Heart right ventricle (tissue), 16 donors: ENCODE measurements at places on chromosomes 16 and 17. TPM values are rescaled to one million over a fixed set of nuclear protein-coding genes. Genes with fewer than 3 reads are reported as not detected.

DNA sequence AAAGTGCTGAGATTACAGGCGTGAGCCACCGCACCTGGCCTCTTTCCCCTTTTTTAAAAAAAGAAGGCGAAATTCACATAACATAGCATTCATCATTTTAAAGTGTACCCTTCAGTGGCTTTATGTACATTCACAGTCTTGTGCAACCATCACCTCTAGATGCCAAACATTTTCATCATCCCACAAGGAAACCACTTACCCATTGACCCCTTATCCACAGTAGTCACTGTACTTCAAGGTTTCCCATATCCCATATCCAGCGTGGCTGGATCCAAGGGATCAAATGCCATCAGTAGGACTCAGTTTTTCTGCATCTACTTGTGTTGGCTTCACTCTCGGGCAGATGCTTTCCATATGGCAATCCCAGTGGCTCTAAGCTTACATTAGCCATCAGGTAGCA lies 50.3 kb downstream of the BMERB1 start:
- peaks cover 6% of the 10 kb centered on the region for H3K4me1 ChIP-seq
- no peak overlapping the region for H3K27ac ChIP-seq
- H3K4me3 ChIP-seq, result no peak overlapping the region
- no peak for DNase-seq
- no peaks in the 10 kb centered on the region for H3K36me3 ChIP-seq

Gene ZSCAN10
- total RNA-seq, result not detected

GRCh38 chr17:69246726-69247375 lies 18.2 kb upstream of the ABCA10 start:
- DNase-seq, result no peak
- H3K27ac ChIP-seq, result no peak overlapping the region
- no peaks in the 10 kb centered on the region for H3K27me3 ChIP-seq
- no peaks in the 10 kb centered on the region for H3K4me1 ChIP-seq

DNA sequence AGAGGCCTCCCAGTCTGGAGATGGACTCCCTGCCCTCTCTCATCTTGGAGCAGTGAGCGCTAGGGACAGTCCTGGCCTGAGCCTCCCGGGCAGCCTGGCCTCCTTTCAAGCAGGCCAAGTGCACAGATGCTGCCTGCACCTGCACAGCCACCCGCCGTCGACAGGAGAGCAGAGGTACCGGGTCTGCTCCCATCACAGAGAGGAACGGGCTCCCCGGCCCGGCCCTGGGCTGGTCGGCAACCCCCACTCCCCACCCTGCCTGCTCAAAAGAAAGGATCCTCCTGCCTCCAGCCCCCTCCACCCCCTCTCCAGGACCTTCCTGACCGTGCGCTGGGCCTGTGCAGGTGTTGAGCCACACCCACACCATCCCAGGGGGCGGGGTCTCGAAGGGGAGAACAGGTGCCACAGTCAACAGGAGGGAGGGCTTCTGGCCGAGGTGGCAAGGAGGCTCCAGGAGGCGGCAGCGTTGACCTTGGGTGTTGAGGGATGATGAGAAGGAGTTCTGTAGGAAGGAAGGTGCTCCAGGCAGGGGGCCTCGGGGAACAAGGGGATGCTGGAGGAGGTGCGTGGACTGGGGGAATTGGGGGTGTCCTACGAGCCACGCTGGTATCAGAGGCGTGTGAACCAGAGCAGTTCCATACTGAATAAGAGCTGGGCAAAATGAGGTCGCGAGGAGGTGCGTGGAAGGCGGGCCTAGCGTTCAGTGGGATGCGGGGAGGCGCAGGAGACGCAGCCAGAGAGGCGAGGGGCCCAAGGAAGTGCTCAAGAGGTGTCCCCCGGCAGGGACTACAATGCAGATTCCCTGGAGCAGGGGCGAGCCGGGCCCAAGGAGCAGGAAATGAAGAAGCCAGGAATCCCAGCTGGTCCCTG lies 967 bp upstream of the CDH15 start:
- H3K4me3 ChIP-seq, result no peak overlapping the region
- peaks cover 63% of the 10 kb centered on the region for H3K27me3 ChIP-seq
- peaks cover 10% of the 10 kb centered on the region for H3K4me1 ChIP-seq
- no peak overlapping the region for H3K27ac ChIP-seq
- no peak for DNase-seq
- no peaks in the 10 kb centered on the region for H3K36me3 ChIP-seq

GRCh38 chr16:19776147-19776546 lies 58.1 kb downstream of the IQCK start:
- H3K27me3 ChIP-seq, result no peaks in the 10 kb centered on the region
- peaks cover 17% of the 10 kb centered on the region for H3K4me1 ChIP-seq
- H3K36me3 ChIP-seq, result no peaks in the 10 kb centered on the region
- no peak overlapping the region for H3K27ac ChIP-seq
- DNase-seq, result no peak
- no peak overlapping the region for H3K4me3 ChIP-seq

DNA sequence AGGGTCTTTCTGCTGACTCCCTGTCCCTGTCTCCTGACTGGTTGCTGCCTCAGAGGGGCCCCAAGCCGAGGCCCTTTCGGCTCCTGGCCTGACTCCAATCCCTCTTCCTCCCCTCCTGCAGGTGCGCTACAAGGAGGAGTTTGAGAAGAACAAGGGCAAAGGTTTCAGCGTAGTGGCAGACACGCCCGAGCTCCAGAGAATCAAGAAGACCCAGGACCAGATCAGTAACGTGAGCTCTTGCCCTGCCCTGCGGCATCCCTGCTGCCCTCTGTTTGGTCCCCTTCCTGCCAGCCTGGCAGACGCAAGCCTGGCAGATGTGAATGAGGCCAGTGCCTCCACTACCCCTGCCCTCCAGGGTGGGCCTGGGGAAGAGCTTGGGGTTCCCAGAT lies 27.1 kb upstream of the LASP1NB start:
- no peaks in the 10 kb centered on the region for H3K27me3 ChIP-seq
- H3K4me1 ChIP-seq, result peaks cover 91% of the 10 kb centered on the region
- H3K36me3 ChIP-seq, result no peaks in the 10 kb centered on the region
- peak overlapping the region; percentile 13 for H3K4me3 ChIP-seq
- H3K27ac ChIP-seq, result peak overlapping the region; percentile 66

DNA sequence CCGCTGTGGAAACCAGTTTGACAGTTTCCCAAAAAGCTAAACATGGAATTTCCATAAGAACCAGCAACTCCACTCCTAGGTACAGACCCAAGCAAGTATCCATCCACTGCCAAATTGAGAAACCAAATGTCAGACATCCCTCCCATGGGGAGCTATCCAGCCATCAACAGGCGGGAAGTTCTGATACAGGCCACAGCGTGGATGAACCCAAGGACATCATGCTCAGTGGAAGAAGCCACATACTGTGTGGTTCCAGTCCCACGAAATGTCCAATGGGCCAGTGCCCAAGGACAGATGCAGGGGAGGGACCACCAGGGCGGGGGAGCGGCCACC lies 12.6 kb upstream of the BAIAP2 start:
- no peak overlapping the region for H3K4me3 ChIP-seq
- peaks cover 40% of the 10 kb centered on the region for H3K4me1 ChIP-seq
- no peaks in the 10 kb centered on the region for H3K36me3 ChIP-seq
- H3K27me3 ChIP-seq, result peaks cover 12% of the 10 kb centered on the region
- H3K27ac ChIP-seq, result no peak overlapping the region

Gene ZP2
- not detected for total RNA-seq

Gene ATP2C2
- not detected for total RNA-seq

Gene SLC12A3
- total RNA-seq, result not detected

GRCh38 chr17:47180337-47180736 lies 8.8 kb downstream of the CDC27 start:
- no peaks in the 10 kb centered on the region for H3K36me3 ChIP-seq
- no peak overlapping the region for H3K27ac ChIP-seq
- H3K27me3 ChIP-seq, result no peaks in the 10 kb centered on the region
- H3K4me1 ChIP-seq, result peaks cover 9% of the 10 kb centered on the region
- DNase-seq, result no peak
- H3K4me3 ChIP-seq, result no peak overlapping the region

DNA sequence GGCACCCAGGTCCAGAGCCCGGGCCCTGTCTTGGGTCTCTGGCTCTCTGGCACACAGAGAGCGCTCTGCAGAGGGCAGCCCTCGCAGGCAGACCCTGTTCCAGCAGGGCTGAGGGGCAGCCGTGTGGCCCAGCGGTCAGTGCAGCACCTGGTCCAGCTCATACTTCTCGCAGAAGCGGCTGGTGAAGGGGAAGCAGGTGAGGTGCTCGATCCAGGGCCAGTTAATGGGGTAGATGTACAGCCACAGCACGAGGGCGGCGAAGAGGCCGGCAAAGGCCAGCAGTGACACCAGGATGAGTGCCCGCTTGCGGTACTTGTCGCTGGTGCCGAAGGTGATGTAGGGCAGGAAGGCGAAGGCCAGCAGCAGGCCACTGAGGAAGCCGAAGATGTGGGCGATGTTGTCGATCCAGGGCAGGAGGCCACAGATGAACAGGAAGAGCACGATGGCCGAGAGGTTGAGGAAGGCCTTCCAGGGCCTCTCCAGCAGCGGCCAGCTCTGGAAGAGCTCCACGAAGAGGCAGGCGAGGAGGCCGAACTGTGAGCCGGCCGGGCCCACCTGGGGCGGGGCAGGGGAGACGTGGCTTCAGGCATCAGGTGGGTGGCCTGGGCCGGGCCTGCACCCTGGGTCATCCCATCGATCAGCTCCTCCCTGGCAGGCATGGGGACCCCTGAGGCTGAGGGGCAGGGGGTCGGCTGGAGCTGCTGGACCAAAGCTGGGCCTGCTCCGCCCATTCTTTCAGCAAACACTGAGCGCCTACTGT lies 4.3 kb downstream of the AANAT start:
- no peak for DNase-seq
- H3K36me3 ChIP-seq, result peaks cover 69% of the 10 kb centered on the region
- H3K4me3 ChIP-seq, result no peak overlapping the region
- no peaks in the 10 kb centered on the region for H3K27me3 ChIP-seq

DNA sequence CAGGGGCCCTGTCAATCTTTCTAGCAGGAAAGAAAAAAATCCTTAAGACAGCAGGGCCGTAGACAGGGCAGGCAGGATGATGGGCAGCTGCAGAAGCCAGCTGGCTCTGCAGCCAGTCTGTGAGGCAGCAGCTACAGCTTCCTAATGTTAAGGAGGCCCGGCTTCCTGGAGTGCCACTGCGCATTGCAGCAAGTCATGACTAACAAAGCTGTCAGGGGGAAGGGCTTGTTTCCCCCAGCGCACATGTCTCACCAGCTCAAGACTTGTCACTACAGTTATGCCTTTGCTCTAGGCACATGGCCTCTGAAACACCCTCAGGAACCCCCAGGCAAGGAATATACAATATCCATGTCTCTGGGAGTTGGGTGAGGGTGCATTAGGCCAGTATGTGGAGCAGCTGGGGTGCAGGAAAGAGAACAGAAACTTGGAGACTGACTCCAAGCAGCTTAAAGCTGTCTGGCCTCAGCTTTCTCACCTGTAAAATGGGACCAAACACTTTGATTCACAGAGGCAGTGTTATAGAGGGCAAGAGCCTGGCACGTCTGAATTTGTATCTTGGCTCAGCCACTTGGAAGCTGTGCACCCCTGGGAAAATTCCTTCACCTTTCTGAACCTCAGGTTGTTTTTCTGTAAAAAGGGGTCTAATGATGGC lies 220.0 kb downstream of the HAPSTR1 start:
- no peaks in the 10 kb centered on the region for H3K27me3 ChIP-seq
- H3K4me1 ChIP-seq, result no peaks in the 10 kb centered on the region
- no peaks in the 10 kb centered on the region for H3K36me3 ChIP-seq
- no peak overlapping the region for H3K27ac ChIP-seq
- DNase-seq, result no peak

GRCh38 chr17:36650096-36650775 lies 48.9 kb downstream of the MRM1 start:
- H3K4me3 ChIP-seq, result no peak overlapping the region
- no peaks in the 10 kb centered on the region for H3K36me3 ChIP-seq
- H3K27me3 ChIP-seq, result peaks cover 87% of the 10 kb centered on the region

DNA sequence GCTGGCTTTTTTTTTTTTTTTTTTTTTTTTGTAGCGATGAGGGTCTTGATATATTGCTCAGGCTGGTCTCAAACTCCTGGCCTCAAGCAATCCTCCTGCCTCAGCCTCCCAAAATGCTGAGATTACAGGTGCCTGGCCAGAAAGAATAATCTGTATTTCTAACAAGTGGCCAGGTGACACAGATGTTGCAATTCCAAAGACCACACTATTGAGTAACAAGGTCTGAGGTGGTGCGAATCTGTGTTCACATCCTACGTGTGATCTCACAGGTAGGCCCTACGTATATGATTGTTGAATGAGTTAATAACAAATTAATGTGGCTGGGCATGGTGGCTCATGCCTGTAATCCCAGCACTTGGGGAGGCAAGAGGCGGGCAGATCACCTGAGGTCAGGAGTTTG lies 33.3 kb downstream of the OTOA start:
- no peak overlapping the region for H3K27ac ChIP-seq
- DNase-seq, result no peak
- H3K4me1 ChIP-seq, result no peaks in the 10 kb centered on the region
- no peak overlapping the region for H3K4me3 ChIP-seq
- no peaks in the 10 kb centered on the region for H3K27me3 ChIP-seq

DNA sequence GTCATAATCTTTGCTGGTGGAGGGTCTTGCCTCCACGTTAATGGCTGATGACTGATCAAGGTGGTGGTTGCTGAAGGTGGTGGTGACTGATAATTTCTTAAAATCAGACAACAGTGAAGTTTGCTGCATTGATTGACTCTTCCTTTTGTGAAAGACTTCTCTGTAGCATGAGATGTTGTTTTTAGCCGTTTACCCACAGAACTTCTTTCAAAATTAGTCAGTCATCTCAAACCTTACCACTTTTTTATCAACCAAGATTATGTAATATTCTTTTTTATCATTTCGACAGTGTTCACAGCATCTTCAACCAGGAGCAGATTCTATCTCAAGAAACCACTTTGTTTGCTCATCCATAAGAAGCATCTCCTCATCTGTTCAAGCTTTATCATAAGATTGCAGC lies 5.9 kb downstream of the UQCRC2 start:
- no peaks in the 10 kb centered on the region for H3K27me3 ChIP-seq
- no peak overlapping the region for H3K27ac ChIP-seq
- H3K4me3 ChIP-seq, result no peak overlapping the region

GRCh38 chr17:45339646-45340605 lies 23.1 kb upstream of the MAP3K14 start:
- peaks cover 28% of the 10 kb centered on the region for H3K4me1 ChIP-seq
- H3K4me3 ChIP-seq, result no peak overlapping the region
- no peaks in the 10 kb centered on the region for H3K27me3 ChIP-seq
- H3K27ac ChIP-seq, result no peak overlapping the region
- no peak for DNase-seq

GRCh38 chr16:69741519-69741918 lies 13.2 kb downstream of the NOB1 start:
- H3K4me3 ChIP-seq, result no peak overlapping the region
- peak overlapping the region; percentile 66 for H3K27ac ChIP-seq
- H3K4me1 ChIP-seq, result peaks cover 34% of the 10 kb centered on the region
- DNase-seq, result no peak
- H3K27me3 ChIP-seq, result no peaks in the 10 kb centered on the region
- H3K36me3 ChIP-seq, result peaks cover 13% of the 10 kb centered on the region
